ENCODE measurements at places on chromosomes 6 and 20.

DNA sequence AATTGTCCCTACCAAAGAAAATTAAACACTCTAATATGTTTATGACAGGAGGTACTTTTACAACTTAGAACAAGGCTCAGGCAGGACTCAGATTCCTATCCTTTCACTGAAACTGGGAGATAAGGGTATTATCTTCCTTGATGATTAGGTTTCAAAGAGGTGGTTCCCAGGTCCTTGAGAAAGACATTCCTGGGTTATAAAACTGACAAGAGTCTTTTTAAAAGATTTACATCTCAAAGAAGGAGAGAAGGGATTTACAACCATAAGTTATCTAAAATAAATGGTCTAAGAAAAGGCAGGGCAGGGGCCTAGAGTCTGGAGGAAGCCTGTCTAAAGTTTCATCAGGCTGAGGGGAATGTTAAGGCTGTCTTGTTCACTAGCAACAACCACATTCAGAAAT is 1492.5 kb downstream of the HACE1 start:
- DNase-seq, result no peak

GRCh38 chr6:75794954-75795739 is 46.1 kb downstream of the MYO6 start:
- no peak for DNase-seq

DNA sequence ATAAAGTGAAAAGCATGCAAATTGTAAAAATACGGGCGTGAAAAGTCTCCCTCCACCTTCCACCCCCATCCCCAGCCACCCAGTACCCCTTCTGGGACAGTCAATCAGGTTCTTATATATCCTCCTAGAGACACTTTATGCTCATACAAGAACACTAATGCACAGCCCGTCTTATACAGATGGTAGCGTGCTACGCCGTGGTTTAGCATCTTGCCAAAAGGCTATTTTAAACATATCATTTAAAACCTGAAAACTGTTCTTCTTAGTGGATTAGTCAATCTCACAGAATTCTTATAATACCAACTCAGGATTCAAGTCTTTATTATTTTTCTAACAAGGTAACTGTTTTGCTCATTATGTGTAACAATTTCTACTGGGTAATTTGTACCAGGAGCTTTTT is 57.2 kb upstream of the MRPS10 start:
- no peak for DNase-seq

GRCh38 chr6:146289816-146290588 is 253.6 kb upstream of the RAB32 start:
- peak; percentile 20 for DNase-seq

- DNase-seq, result peak; percentile 33
These were observed 20.9 kb upstream of the KCNG1 start for GRCh38 chr20:51043811-51044210.

GRCh38 chr6:126172131-126172530 is 167.8 kb upstream of the CENPW start:
- no peak for DNase-seq

- DNase-seq, result no peak
These were observed 712.5 kb upstream of the NRSN1 start for GRCh38 chr6:23413327-23414050.

GRCh38 chr6:33965766-33966165 is 162.0 kb upstream of the MLN start:
- no peak for DNase-seq

DNA sequence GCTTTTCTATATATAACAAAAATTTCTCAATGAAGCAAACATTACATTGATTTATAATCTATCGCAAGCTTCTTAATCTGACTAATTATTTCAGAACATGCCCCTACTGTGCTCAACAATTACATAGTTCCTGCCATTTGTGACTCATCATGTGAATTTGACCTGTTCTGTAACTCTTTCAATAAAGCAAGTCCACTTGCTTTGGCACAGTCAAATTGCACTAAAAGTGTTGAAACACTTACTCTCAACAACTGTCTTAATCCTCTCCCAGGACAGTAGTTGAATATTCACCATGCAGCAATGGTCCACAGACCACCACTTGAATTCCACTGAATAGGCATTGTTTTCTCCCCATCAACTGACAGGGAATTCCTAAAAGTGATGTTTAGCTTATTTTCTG is 67.7 kb upstream of the SPTLC3 start:
- no peak for DNase-seq
